Esophagus mucosa (tissue), 1 donor: ENCODE measurements at places on chromosomes 11 and 22.

DNA sequence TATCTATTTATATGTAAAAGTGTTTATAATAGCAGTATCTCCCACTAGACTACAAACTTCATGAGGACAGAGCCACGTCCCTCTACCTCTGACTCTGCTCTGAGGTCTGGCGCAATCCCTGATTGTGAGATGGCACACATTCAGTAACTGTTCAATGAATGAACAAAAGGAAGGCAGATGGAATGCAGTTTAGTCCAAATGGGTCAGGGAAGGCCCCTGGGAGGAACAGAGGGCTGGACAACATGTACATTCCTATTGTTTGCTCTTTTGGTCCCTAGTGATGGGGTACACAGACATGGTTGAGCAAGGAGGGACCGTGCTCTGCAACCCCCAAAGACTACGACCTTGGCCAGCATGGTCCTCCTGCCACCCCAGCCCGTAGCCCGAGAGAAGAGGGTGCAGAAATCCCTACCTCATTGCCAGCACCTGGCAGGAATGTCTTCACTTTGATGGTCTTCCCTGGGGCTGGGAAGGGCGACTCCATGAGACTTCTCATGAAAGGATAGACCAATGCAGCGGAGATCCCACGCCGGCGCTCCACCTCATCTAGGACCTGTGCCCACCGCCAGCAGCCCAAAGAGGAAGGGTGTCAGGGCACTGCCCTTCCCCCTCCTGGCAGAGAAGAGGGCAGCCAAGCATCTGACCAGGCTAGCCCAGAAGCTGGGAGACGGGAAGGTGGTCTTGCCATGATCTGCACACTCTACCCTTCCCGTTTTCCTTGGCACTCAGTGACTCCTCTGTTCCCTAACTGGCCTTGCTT, 24.3 kb downstream of the RPL27A start:
- ATAC-seq = no peak

DNA sequence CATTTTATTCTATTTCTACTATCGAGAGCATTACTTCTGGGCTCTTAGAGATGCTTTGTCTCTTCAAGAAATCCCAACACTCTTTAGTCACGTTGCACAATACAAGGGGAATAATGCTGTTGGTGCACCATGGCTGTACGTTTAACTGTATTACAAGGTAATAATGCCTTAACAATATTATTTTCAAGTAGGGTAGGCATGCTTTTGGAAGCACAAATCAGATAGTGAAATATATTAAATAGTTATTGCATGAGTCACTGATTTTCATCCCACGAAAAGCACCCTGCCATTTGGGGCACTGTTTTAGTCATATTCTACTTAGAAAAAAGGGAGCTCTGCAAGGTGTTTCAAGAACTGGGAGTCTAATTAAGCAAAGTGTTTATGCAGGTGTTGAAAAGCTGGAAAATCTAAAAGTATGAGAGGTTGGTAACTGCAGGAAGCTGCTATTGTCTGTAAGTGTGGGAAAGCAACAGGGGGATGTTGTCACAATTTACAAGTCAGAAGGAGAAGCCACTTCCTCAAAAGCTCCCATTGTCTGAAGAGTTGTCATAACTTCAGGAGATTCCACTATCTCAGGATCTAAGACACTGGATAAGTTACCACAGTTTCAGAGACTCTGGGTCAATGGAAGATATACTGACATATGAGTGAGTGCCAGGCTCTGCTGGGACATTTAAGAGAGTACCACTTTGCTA, 218.2 kb downstream of the JRKL start:
- ATAC-seq = no peak

DNA sequence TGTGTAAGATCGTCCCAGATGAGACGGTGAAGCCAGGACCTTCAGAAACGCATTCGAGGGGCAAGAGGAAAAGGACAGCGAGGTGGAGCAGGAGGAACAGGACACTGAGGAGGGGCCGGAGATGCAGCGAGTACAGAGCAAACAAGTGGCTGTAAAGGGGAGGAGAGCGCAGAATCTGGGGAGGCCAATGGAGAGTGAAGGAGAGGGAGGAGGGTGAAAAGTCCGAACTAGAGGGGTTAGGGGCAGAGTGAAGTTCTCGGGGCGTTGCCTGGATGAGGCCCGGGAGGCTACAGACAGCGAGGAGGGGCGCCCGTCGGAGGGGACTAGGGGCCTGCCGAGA, 8.8 kb upstream of the PPIL2 start:
- no peak for ATAC-seq

- ATAC-seq = peak; percentile 93
Observed at GRCh38 chr22:35894937-35895708, 133.5 kb downstream of the RBFOX2 start.

GRCh38 chr22:24400726-24401596, 26.4 kb upstream of the ADORA2A start:
- no peak for ATAC-seq

DNA sequence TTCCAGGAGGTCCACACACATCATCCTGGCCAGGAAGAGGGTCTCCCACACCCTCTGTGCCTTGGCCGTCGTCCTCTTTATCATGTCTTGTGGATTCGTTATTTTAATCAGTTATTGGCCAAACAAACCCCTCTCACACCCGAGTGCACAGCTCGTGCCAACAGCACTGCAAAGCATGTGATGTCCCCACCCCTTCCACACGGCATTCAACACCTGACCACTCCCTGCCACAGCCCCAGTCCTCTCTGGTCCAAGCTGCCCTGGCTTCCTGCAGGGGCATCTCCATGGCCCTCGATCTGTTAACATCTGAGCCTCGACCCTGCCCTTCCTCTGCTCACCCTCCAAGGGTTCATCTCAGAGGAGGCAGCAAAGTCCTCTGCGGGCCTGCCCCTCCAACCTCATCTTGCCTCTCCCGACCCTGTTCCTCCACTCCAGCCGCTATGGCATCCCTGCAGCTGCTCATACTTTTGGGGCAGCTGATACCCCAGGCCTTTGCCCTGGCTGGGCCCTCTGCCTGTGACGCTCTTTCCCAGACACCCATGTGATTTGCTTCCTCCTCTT, 14.0 kb downstream of the MYEOV start:
- no peak for ATAC-seq

DNA sequence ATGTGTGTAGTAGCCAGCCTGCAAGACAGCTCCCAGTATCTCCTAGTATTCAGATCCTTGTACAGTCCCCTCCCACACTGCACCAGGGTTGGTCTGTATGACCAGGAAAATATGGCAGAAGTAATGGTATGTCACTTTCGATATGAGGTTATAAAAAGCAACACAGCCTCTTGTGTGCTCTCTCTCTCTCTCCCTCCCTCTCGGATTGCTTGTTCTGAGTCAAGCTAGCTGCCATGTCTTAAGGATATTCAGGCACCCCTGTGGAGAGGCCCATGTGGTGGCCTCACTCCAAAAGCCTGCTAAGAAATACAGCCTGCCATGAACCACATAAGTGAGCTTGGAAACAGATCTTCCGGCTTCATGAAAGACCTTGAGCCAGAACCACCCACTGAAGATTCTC, 25.4 kb downstream of the FXYD6 start:
- no peak for ATAC-seq

GRCh38 chr22:30712094-30712493, 17.4 kb downstream of the OSBP2 start:
- ATAC-seq = no peak

DNA sequence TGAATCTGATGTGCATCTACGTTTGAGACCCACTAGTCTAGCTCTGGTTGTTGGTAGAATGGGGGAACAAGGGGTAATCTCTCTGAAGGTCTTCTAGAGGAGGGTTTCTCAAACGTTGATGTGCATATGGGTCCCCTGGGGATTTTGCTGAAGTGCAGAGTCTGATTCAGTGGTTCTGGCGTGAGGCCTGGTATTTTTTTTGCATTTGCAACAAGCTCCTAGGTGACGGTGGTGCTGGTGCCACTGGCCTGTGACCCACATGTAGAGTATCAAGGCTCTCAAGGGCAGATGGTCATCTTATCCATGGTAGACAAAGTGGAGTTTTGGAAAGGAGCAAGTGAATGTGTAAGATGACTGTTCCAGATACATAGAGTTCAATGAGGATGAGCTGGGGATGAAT, 97.1 kb downstream of the CEP164 start:
- ATAC-seq = no peak

DNA sequence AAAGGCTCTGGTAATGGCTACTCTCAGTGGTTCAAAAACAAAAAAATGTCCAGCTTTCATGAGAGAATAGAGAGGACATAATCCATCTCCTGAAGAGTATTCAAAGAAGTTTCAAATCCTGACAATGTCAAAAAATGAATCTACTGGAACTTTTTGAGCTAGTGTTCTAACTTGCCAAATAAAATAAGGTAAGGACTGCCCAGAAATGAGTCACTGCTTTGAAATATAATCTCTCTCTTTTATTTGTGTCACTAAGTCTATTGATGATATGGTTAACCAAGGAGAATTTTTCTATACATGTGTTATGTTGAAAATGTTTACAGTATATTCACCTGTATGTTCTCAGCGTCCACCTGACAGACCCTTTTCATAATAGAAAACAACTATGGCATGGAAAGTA, 3.4 kb downstream of the GUCY1A2 start:
- ATAC-seq = no peak

GRCh38 chr11:841981-842369, 354 bp downstream of the POLR2L start:
- no peak for ATAC-seq

- no peak for ATAC-seq
Observed at GRCh38 chr11:1667121-1667850, 29.7 kb upstream of the KRTAP5-6 start.

- ATAC-seq = peak; percentile 7
Observed at GRCh38 chr22:36577019-36577418, 48.1 kb upstream of the EIF3D start.

- ATAC-seq = no peak
Observed at GRCh38 chr11:96075532-96075959, 151.6 kb upstream of the MTMR2 start.
